ENCODE measurements at places on chromosomes 5 and 9.

DNA sequence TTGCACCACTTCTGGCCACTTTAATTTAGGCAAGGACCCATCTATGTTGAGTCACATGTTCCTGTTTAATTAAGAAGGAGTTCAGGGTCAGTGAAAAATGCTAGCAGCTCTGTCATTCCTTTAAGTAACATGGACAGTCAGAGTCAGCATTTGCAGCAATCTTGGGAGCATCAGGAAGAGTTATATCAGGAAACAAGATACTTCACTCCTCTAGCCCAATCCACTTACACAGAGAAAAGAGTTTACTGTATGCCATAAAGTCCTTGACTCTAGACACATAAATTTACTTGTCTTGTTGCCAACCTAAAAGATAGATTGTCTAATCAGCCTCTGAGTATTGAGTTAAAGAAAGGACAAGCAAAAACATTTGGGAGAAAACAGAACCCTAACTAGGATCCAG is 266.7 kb downstream of the PJA2 start:
- DNase-seq: no peak

DNA sequence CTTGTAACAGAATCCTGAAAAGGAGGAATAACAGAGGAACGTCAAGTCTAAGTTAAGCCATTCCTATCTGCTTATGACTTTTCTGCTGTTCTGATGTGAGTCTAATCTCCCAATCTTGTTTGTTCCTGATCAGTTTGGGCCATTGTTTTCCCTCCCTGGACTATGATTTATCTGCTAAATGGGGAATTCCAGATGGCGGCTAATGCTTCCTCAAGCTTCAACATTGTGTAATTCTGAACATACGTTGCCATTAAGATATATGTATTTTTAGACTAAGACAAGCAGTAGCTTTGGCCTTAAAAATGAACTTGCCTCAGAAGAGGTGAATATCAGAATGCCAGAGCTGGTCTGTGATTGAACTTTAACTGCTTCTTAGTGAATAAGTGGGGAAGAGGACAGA is 142.7 kb downstream of the PRKACG start:
- no peak for DNase-seq

DNA sequence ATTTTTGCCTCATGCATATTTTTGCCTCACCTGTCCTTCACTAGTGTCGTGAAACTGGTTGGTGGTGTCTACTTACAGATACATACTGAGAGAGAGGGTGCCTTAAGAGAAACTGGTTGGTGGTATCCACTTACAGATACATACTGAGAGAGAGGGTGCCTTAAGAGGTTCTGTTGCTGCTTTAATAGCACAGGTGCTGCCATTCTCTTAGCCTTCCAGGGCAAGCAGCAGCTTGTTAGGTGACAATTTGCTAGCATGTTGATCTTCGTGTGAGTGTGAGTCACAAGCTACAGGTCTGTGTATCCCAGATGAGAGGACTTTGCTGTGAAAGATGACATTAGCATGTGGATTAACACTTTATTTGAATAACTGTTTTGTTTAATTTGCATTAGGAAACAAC is 1.4 kb downstream of the PTTG1 start:
- no peak for DNase-seq

DNA sequence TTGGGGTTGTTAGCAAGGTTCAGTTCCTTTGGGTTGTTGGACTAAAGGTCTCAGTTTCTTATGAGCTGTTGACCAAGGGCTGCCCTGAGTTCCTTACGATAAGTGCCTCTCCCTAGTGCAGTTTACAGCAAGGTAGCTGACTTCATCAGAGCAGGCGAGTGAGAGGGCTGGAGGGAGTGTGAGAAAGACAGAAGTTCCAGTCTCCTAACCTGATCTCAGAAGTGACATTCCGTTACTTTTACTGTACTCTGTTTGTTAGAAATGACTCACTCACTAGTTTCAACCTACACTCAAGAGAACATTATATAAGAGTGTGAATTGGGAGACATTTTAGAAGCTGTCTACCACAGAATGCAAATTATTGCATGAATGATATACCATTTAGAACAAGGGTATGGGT is 21.2 kb upstream of the IL31RA start:
- DNase-seq: no peak

GRCh38 chr9:137044502-137045177 is 1.3 kb downstream of the NPDC1 start:
- DNase-seq: no peak

GRCh38 chr9:102101723-102102122 is 363.3 kb upstream of the GRIN3A start:
- no peak for DNase-seq

GRCh38 chr9:130024597-130024994 is 18.4 kb downstream of the FNBP1 start:
- no peak for DNase-seq

- DNase-seq: no peak
These were observed 42.6 kb downstream of the ADAMTS2 start for GRCh38 chr5:179302499-179303185.

DNA sequence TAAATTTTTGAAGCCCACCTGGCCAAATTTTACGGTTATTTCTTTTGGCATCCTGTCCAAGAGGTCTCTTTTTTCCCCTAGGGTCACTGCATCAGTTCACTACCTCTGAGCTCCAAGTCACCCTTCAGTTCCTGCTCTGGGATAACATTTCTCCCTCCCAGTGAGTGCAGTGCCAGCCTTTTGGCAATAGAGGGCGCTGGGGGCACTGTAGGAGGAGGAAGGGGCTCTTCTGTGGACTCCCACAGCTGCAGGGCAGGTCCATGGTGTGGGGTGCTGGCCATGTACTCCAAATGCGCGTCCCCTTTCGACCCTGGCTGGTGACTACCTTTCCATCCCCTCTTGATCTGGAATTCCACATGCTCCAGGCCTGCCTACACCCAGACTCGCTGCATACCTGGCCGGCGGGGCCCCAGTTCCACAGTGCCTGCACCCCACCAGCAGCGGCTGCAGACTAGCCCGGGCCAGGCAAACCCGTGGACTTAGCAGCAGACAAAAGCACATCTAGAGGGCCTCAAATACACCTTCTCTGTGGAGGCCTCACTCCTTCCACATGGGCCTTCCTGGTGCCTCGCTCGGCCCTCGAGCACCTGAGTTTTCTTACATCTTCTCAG is 20.3 kb upstream of the NINJ1 start:
- peak; percentile 33 for DNase-seq

GRCh38 chr9:25094518-25094917 is 548.8 kb upstream of the IZUMO3 start:
- no peak for DNase-seq

DNA sequence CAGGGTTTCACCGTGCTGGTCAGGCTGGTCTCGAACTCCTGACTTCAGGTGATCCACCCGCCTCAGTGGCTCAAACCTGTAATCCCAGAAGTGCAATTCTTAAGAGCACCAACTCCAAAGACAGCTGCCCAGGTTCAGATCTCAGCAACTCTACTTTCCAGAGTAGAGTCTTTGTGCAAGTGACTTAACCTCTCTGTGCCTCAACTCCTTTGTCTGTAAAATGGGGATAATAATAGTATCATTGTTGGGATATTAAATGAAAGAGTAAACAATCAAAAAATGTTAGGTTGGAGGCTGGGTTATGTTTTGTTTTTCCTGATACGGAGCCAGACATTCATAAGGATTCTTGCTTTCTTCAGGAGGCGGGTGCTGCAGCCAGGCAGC is 45.0 kb downstream of the FOXI1 start:
- no peak for DNase-seq

DNA sequence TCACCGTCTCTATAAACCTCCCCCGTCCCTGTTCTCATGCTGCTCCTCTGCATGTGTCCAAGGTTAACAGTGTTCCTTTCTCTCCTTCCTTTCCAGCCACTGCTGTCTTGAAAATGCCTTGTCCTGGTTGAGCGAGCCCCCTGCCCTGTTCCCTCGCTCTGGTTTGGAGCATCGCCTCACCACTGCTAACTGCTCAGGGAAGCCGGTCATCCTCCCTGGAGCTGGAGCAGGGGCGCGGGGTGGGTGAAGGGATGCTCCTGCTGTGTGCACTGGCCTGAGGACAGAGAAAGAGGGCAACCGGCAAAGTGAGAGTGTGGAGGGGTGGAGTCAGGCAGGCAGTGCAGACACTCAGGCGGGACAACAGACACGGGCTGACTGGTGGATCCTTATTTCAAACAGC is 19.4 kb downstream of the UBE2QL1 start:
- no peak for DNase-seq

DNA sequence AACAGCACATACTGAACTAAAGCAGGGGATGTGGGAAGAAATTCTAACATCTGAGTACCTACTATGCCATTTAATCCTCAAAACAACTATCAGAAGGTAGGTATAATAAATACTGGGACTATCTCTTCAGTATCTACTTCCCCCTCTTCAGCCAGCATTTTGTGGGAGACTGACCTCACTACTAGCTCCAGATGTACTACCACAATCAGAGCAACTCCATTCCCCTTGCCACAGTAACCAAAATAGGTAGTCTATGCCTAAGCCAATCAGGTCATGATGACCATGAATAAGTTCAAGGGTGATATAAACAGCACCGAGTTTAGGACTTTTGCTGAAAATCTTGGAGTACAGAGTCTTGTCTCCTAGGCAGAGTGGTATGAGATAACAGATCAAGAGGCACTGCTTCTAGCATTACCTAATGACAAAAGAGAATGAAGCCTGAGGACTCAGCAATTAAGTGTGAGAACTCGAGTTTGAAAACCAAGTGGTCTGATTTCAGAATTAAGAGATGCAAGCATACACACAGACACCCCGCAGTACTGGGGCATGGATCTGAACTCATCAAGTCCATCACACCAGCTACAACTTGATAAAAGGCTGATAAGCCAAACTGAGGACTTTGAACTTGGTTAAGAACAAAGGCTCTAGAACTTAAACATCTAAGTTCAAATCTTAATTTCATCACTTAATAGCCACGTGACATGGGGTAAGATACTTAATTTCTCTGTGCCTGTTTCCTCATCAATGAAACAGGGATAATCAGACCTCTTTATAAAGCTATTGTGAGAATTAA is 9.7 kb downstream of the FNIP1 start:
- no peak for DNase-seq

GRCh38 chr9:122875523-122875922 is 29.6 kb downstream of the RC3H2 start:
- no peak for DNase-seq

DNA sequence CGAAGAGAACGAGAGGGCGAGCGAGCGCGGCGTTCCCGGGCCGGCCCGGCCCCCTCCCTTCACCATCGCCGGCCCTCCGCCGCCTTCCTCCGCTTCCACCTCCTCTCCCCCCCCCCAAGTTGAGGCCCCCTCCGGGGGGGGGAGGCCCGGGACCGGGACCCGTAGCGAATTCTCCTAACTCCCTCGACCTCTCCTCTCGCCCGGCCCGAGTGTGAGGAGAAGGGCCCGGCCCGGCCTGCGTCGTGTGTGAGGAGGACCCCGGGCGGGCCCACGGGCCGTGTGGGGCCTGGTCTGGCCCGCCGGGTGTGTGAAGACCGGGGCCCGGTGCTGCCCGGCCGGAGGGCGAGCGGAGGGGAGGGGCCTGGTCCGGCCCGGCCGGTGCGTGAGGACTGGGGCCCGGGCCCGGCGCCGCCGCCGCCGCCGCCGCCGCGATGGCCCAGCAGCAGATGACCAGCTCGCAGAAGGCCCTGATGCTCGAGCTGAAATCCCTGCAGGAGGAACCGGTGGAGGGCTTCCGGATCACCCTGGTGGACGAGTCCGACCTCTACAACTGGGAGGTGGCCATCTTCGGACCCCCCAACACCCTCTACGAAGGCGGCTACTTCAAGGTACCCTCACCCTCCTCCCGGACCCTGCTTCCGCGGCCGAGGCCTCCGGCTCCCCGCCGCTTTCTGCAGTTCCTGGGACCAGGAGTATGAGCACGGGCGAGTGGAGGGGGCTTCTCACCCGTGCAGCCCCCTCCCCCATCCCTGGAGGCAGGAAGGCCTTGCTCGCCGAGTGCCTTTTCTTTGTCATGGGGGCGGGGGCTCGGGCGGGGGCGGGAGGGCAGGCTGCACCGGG is 587 bp downstream of the UBE2R2 start:
- peak; percentile 20 for DNase-seq

- DNase-seq: no peak
These were observed 3.1 kb downstream of the FAM163B start for GRCh38 chr9:133605856-133606707.

DNA sequence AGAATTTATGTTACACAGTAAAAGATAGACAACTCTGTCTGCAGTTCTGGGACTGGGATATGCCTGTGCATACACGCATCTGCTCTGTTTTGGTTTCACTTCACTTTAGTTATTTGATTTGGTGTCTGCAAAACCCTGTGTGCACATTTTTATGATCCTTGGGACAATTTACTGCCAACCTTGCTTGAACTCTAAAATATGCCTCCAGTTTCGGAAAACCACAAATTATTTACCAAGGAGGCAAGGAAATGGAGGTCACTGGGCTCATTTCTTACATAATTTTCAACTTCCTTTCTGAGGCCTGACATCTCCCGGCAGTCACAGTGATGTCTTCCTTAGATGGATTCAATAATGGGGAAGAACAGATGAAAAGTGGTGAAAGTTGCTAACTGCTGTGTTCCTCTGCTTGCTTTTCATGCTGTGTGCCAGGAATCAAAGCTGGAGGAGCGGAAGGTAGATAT is 61.2 kb upstream of the TAF11L2 start:
- DNase-seq: peak; percentile 67

GRCh38 chr9:93060746-93061259 is 2.3 kb downstream of the SUSD3 start:
- DNase-seq: no peak

DNA sequence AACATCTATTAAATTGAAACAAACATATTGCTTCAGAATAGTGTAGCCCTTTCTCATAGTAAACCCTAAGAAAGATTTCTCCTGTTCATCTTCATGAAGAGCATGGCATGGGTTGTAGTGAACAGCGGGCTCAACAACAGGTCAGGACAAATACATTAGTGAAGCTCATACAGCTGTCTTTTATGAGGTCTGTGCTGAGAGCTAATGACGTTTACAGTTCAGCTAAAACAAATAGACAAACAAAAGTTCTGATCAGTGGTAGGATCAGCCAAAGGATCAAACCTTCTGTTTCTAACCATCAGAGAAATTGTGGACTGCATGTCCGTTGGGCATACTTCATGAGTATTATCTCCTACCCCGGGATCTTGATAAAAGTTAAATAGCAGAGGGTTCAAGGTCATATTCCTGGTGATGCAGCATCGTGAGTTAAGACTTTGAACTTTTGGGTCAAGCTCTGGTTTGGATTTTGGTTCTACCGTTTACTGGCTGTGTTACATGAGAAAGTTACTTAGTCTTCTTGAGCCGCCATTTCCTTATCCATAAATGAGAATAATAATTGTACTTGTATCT is 37.9 kb downstream of the ACO1 start:
- DNase-seq: no peak

GRCh38 chr9:2236850-2237249 is 221.7 kb downstream of the SMARCA2 start:
- DNase-seq: no peak

- no peak for DNase-seq
These were observed 49.5 kb upstream of the JMY start for GRCh38 chr5:79186455-79186854.

GRCh38 chr5:151572657-151573368 is 18.3 kb downstream of the FAT2 start:
- no peak for DNase-seq

DNA sequence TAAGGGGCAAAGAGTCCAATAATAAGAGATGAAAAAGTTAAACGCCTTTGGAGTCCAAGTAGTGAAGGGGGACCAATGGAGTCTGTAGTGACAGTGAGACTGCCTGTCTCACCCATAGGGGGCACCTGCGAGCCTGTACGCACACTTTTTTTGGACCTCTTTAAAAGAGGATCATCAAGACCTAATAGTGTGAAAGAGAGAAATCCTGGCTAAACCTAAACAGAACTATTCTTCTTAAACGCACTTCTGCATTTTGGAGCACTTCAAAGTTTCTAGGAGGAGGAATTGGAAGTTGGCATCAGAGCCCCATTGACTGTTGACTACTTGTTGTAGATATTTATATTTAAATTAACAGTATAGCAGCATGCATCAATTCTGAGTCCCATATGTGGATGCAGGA is 636.1 kb upstream of the KLF4 start:
- no peak for DNase-seq
